Stimulated activated CD4-positive, alpha-beta T cell treated with anti-CD3 and anti-CD28 coated beads, Interleukin-1b, Interleukin-23, amount 100 ng/mL, for 24 hours (primary cell): ENCODE measurements at places on chromosomes 4 and X.

- no peak for DNase-seq
These were observed 1.1 kb upstream of the CD99 start for GRCh38 chrX:2689773-2690666.

DNA sequence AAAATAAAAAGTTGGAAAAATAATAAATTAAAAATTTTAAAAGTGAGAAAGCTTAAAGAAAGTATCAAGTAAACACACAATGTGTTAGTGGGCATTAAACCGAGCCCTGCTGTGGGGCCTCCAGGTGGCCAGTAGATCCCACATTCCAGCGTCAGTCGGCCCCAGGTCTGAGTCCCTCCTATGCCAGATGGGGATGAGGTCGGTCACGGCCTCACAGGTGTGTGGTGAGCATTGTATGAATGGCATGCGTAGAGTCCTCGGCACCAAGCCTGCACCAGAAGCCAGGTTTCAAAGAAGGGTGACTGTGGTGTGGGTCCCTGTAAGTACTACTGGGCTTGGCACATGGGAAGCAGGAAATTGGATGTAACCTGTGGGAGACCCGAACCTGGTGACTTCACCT, 75.6 kb upstream of the MSX1 start:
- no peak for DNase-seq

- no peak for DNase-seq
These were observed 391 bp upstream of the PHKA1 start for GRCh38 chrX:72714478-72714916.

DNA sequence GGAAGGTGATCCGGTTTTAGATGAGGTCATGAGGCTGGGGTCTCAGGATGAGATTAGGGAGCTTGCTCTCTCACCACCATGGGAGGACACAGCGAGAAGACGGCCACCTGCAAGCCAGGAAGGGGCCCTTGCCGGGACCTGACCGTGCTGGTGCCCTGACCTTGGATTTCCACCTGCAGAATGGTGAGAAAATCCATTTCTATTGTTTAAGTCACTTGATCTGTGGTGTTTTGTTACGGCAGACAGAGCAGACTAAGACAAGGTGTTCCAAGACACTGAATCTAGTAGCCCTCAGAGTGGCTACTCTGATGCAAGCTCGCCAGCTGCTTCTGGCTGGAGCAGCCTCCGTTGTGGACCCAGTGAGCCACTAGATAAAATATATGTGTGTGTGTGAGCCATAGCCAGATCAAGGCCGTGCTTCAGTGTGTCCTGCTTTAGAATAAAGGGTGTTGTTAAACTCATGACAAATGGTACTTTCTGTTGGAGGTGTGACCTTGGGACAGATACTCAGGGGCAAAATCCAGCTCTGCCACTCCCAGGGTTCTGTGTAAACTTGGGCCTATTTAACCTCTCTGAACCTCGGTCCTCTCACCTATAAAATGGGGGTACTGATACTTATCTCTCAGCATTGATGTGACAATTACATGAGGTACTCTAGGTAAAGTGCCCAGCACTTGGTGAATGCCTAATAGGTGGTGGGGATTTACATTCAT, 67.9 kb upstream of the STX18 start:
- DNase-seq, result no peak

GRCh38 chr4:47505666-47506065, 20.6 kb downstream of the ATP10D start:
- no peak for DNase-seq

DNA sequence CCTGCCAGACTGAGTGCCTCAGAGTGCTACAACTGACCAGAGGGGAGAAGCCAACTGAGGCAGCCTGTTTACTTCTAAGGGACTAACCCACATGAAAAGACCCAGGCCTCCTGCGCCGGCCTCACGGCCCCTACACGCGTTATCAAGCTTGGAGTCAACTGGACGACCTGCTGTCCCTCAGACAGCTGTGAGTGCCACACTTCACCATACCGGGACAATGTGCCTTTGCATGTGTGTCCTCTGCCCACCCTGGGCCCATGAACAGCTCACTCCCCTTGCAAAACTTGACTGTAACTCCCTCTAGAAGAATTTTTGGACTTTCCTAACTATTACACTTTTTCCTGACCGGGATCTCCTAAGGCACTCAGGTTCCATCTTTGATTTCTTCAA, 1.8 kb downstream of the NOP14 start:
- DNase-seq, result no peak

GRCh38 chr4:48380583-48381167, 39.3 kb downstream of the SLAIN2 start:
- DNase-seq, result no peak

DNA sequence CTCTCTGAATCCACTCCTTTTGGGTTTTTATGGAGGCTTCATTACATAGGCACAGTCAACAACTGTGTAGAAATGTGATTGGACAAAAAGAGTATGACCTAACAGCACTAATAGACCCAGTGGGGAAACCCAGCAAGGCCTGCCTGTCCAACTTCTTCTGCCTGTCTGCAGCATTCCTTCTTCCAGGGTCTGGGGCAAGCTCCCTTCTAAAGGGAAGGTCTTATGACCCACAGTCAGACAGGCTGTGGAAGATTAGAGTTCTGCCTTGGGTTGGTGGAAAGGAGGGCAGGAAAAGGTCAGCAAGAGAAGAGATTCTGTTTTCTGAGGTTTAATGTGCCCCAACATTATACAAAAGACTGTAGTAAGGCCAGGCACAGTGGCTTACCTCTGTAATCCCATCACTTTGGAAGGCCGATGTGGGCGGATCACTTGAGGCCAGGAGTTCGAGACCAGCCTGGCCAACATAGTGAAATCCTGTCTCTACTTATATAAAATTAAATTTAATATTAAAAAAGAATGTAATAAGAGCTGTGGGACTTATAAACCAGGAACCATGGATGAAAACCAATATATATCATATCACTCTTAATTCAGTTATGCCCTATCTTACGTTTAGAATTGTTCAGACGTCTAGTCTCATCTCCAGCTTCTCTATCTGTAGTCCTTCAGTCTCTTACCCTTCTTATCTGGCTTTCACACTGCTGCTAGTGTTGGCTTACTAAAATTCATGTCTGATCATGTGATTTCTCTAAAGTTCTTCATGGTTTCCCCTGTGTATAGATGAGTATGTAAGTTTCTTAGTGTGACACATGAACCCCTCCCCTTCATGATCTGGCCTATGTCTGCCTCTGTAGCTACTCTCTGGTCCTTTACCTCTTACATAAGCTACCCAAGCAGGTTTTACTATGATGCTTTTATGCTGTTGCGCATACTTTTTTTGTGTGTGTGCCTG, 6.2 kb downstream of the CLCN3 start:
- DNase-seq, result no peak

GRCh38 chrX:17803449-17803848, 57.6 kb downstream of the RAI2 start:
- no peak for DNase-seq
